A549 treated with CpdA at 1 μM for 4 hours (cell line): ENCODE measurements at places on chromosomes 2 and 18. TPM values are rescaled to one million over a fixed set of nuclear protein-coding genes. Genes with fewer than 3 reads are reported as not detected.

AKAIN1 gene
- total RNA-seq = not detected in 5 replicates

ASB18 gene
- not detected in 5 replicates for total RNA-seq

KCNK3 gene
- 0.84 to 1.5 TPM (median 1.2 TPM) in 5 replicates for total RNA-seq

ZNF521 gene
- not detected in 5 replicates for total RNA-seq

REG1B gene
- total RNA-seq = not detected in 5 replicates

TOGARAM2 gene
- total RNA-seq = 0.06 to 0.31 TPM (median 0.13 TPM) in 4 of 5 replicates, not detected in the other

SERPINB12 gene
- not detected in 5 replicates for total RNA-seq

ERBB4 gene
- total RNA-seq = not detected in 5 replicates

SGPP2 gene
- 0.16 to 0.26 TPM (median 0.21 TPM) in 5 replicates for total RNA-seq

PDE11A gene
- total RNA-seq = 0.29 to 0.58 TPM (median 0.43 TPM) in 5 replicates

SERPINB10 gene
- not detected in 5 replicates for total RNA-seq

SMPD4 gene
- 66.5 to 78.6 TPM (median 70.9 TPM) in 5 replicates for total RNA-seq

WDSUB1 gene
- 7.4 to 8.4 TPM (median 8.1 TPM) in 5 replicates for total RNA-seq

NDC80 gene
- total RNA-seq = 11.2 to 18.7 TPM (median 12.6 TPM) in 5 replicates

ASPRV1 gene
- total RNA-seq = 0.16 to 0.40 TPM (median 0.29 TPM) in 5 replicates

FAM210A gene
- 23.2 to 26.8 TPM (median 24.2 TPM) in 5 replicates for total RNA-seq

BUB1 gene
- total RNA-seq = 40.1 to 50.0 TPM (median 46.1 TPM) in 5 replicates

NOL4 gene
- not detected in 5 replicates for total RNA-seq

DCDC2C gene
- total RNA-seq = 0.29 to 0.36 TPM in 2 of 5 replicates, not detected in the others

AMER3 gene
- not detected in 5 replicates for total RNA-seq

GAREM2 gene
- total RNA-seq = 7.5 to 9.7 TPM (median 7.6 TPM) in 5 replicates
